ENCODE measurements at places on chromosomes 2 and 18.

- DNase-seq = no peak
These were observed 30.3 kb downstream of the TEX44 start for GRCh38 chr2:231622963-231623362.

- DNase-seq = no peak
These were observed 176.6 kb downstream of the CNTNAP5 start for GRCh38 chr2:124201713-124202112.

- peak; percentile 26 for DNase-seq
These were observed 18.6 kb downstream of the MBOAT2 start for GRCh38 chr2:8984855-8985254.

DNA sequence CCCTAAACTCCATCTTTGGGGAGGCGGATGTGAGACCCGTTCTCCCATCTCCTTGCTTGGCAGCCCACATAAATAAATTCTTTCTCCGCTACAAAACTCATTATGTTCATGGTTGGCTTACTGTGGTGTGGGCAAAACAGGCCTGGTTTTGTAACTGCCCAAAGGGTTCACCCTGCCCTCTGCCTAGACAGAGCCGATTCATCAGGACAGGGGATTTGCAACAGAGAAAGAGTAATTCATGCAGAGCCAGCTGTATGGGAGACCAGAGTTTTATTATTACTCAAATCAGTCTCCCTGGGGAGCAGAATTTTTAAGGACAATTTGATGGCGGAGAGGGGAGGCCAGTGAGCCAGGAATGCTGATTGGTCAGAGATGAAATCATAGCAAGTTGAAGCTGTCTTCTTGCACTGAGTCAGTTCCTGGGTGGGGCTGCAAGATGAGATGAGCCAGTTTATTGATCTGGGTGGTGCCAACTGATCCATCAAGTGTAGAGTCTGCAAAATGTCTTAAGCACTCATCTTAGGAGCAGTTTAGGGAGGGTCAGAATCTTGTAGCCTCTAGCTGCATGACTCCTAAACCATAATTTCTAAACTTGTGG, 8.4 kb upstream of the RNF125 start:
- no peak for DNase-seq

DNA sequence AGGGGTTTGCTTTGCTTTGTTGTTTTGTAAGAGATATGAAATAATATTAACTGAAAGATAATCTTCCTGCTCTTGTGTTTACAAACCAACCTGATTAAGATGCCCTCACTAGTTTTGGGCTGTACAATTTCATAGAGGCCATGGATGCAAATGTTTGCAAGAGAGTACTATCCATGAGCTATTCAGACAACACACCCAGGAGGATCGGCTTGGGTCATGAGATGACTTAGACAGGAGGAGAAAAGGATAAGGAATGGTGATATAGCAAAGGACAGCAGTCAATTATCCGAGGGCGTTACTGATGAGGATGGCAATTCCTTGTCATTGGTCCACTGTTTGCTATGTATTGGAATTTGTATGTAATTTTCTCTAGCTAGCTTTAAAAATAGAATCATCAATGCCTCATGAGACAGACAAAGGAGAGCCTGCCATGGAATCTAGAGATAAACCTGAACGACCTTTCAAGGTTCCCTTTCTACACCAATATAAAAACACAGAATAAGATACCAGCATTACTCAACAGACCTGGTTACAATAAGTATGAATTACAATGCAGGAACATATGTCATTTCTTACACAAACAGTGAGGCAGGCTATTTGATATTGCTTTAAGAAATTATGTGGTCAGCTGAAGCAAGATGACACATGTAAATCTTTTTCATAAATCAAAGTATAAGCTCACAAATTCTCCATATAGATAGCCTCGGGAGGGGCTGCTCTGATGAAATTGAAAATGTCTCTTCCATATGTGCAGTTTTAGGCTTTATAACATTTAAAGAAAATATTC, 54.4 kb upstream of the SOS1 start:
- no peak for DNase-seq

- no peak for DNase-seq
These were observed 164.5 kb upstream of the MC4R start for GRCh38 chr18:60537074-60537473.

- no peak for DNase-seq
These were observed 86.7 kb downstream of the ACAA2 start for GRCh38 chr18:49726675-49726963.

DNA sequence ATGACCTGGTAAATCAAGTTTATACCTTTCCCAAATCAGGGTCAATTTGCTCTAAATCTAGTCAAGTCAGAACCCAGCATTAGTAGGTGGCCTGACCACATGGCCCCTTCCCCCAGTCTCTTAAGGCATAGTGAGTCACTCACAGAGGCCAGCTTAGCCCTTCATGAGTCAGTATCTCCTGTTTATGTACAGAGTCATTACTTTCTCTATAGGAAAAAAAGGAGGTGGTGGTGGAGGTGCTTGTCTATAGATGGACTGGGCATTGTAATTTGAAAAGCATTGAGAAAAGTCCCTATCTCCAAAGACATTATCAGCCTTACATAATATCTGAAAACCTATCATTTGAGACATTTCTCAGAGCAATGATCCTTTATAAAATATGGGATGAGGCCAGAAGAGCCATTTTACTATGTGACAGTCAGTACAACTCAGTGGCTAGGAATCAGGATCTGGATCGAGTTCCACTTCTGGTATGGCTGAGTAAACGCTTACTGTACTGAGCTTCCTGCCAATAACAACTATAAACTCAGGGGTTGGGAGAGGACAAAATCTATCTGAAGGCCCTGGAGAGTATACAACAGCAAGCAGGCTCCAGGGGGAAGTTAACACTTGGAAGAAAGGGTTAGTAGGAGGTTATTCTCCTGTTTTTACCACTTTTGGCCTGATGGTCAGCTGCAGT, 22.5 kb upstream of the SIGLEC15 start:
- DNase-seq = peak; percentile 98

DNA sequence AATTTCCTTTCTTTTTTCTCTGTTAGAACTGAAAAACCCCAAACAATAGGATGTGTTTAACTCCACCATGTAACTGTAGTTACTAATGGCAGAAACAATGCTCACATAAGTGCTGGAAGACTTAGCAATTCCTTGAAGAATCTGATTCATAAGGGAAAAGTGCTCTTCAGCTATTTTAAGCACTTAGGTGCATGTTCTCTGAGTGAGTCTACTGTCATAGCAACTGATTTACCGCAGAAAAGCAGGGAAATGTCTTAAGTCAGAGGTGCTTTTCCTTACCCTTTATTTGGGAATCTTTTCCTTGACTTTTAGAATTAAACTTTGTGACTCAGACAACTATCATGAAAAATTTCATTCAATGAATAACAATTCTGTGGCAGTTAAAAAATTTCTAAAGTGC, 65.4 kb upstream of the NABP1 start:
- DNase-seq = peak; percentile 81

GRCh38 chr2:230160112-230160660, 59.6 kb downstream of the SP110 start:
- peak; percentile 61 for DNase-seq

GRCh38 chr2:222637067-222637466, 18.8 kb downstream of the FARSB start:
- no peak for DNase-seq

DNA sequence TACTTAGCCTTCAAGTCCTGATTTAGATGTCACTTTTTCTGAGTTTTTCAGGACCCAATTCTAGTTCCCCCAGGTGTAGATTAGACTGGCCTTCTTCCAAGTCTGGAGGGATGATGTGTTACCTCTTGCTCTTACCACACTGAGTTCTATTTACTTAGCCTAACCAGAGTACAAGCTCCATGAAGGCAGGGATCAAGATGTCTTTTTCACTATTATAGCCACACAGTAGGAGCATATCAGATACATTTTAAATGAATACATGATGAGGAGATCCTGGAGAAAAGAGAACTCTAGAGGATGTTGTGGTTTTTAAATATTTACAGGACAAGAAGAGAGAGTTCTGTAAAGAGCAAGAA, 30.3 kb downstream of the TMEM87B start:
- no peak for DNase-seq

DNA sequence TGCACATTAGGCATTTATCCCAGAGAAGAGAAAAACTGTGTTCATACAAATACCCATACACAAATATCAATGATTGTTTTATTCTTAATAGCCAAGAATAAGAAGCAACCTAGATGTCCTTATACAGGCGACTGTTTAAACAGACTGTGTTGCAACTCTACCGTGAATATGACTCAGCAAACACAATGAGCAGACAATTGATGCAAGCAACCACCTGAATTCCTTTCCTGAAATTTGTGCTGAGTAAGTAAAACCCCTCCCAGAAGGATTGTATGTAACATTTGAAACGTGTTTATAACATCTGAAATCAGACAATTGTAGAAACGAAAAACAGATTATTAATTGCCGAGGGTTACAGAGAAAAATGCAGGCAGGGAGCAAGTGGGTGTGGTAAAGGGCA, 621.9 kb upstream of the SOX11 start:
- DNase-seq = no peak

DNA sequence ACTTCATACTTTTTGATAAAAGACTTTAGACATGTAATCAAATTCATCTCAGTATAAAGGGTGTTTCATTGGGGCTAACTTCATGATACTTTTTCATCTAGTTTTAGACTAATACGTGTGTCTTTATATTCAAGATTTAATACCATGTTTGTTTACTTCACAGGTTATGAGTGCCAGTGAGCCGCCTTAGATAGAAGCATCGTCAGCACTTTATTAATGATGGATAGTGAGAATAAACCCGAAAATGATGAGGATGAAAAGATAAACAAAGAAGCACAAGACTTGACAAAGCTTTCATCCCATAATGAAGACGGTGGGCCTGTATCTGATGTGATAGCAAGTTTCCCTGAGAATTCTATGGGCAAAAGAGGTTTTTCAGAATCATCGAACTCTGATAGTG, 33.1 kb downstream of the ZNF407 start:
- no peak for DNase-seq

- DNase-seq = peak; percentile 96
These were observed 31.7 kb downstream of the LPIN2 start for GRCh38 chr18:2981212-2981728.

DNA sequence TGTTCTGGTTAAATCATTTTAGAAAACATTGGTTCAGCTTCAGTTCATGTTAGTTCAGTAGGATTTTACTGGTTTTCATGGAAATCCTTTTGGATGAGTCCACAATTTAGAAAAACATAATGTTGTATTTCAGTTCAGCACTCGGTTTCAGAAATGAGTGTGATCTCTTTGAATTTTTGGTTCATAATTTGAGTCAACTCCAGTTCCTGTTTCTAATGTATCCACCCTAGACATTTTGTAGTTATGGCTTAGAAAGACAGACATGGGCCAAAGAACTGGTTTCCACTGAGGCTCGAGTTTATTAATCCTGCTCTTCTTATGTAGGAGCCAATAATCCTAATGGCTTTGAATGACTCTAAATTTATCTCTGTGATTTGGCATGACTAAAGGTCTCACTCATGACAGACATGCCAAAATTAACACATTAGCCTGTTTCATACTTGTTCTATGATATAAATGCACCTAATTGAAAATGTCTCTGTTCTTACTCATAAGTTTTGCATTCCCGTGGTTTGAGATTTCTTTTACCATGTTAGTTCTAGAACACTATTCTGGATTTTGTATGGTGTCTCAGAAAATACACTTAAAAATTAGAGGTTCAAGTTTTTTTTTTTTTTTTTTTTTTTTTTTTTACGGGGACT, 82.3 kb upstream of the SPRED2 start:
- no peak for DNase-seq

DNA sequence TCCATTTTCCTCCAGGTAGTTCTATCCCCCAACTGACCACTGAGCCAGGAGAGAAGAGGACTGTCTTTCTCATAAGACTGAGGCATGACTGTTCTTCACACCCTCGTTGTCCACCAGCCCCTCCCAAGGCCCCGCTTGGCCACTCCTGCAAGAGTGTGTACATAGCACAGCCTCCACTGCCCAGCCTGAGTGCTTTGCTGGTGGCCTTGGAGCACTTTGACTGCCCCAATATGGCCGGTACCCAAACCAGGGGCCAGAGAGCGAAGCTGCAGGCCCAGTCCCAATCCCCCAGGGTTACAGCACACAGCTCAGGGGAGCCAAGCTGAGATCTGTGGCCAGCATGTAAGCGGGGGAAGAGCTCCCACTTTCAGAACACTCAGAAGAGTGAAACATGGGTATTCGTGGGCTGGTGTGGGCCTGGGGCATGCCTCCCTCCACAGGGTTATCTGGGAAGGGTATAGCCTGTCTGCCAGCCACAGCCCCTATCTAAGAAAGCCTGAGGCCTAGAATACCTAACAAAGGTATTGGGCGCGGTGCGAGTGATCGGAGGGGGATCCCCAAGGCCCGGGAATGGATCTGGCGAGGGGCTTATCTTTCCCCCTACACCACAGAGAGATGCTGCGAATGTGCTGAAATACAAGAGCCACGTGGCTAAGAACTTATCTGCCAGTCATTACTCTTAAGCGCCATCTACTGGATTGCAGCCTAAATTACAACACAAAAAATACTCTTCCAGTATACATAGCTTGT, 163.8 kb downstream of the WDPCP start:
- peak; percentile 31 for DNase-seq

GRCh38 chr18:64436111-64436510, 287.2 kb upstream of the LINC00305 start:
- no peak for DNase-seq

- no peak for DNase-seq
These were observed 53.0 kb downstream of the ASXL2 start for GRCh38 chr2:25825238-25825637.

DNA sequence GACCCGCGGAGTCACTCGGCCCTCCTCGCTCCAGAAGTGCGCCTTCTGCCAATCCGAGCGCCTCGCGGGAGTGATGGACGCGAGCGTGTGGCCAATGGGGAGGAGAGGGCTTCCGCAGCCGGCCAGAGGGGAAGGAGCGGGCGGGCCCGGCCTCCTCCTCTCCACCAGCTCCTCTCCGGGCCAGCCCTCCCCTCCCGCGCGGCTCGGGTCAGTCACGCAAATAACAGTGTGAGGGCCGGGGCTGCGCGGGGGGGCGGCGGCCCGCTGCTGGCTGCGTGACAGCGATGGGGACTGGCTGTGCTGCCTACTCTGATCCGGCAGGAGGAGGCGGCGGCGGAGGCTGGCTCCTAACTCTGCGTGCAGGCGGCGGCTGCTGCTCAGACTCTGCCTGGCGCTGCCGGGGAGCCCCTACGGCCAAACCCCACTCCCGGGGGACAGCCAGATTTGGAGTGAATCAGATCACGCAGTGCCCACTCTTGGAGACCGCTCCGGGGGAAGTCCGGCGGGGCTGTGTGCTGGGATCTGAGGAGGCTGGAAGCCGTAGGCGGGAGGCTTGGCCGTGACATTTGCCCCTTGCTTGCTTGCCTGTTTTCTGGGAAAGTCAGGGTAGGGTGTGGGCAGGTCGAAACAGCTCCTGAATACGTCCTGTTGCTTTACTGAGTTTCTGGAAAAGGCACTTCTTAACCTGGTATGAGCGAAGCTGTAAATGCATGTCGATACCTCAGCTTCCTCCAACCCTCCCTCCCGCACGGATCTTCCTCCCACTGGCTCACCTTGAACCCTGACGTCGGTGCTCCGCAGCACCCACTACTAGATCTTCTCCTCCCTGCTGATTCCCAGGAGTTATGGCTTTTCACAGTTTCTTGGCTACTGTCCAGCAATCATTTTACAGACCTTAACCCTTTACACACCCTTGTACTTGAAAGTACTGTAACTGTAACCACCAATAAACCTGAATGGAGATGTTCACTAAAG, 97.9 kb upstream of the SERTAD2 start:
- peak; percentile 100 for DNase-seq
